Gastrocnemius medialis (tissue), 4 donors: ENCODE measurements at places on chromosomes 1 and 21.

GRCh38 chr1:222243902-222244301 is 304.0 kb downstream of the HHIPL2 start:
- no peak for DNase-seq

DNA sequence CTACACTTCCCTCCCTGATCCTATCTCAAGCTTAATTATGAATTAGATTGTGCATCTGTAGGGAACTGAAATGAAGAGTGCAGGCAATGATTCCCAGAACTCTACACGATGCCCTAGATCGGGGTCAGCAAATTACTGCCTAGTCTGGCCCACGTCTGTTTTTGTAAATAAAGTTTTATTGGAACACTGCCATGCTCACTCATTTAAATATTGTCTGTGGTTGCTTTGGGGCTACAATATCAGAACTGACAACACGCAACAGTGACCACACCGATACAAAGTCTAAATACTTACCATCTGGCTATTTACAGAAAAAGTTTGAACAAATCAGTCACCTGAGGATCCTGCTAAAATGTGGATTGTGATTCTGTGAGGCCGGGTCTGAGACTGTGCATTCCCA is 74.1 kb downstream of the PGBD5 start:
- no peak for DNase-seq

GRCh38 chr21:42554251-42554961 is 40.8 kb downstream of the SLC37A1 start:
- DNase-seq: peak; percentile 39

- no peak for DNase-seq
Observed at GRCh38 chr1:18947570-18947969, 8.9 kb downstream of the IFFO2 start.

GRCh38 chr1:186330758-186331157 is 44.3 kb downstream of the TPR start:
- no peak for DNase-seq

DNA sequence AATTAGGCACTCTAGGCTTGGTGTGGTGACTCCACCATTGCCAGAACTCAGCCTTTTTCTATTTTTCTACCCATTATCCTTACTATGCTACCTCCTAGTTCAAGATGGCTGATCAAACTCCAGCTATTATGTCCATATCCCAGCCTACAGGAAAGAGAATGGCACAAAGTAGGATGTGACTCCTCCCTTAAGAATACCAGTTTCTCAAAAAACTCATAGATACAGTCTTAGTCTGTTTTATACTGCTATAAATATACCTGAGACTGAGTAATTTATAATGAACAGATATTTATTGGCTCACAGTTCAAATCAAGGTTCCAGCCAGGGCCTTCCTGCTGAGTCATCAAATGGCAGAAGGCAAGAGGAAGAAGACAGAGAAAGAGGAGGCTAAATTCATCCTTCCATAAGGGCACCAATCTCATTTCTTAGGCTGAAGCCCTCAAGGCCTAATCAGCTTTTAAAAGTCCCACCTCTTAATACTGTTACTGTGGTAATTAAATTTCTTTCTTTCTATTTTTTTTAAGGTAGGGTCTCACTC is 542.8 kb upstream of the BEND5 start:
- DNase-seq: no peak
